ENCODE measurements at places on chromosomes 6 and 20. TPM values are rescaled to one million over a fixed set of nuclear protein-coding genes. Genes with fewer than 3 reads are reported as not detected.

Gene SLC16A10
- 5.4 TPM for total RNA-seq

Gene HTR1E
- total RNA-seq, result not detected

Gene PPIL1
- 24.7 TPM for total RNA-seq

Gene BTNL2
- total RNA-seq, result not detected

Gene C20orf96
- 6.1 TPM for total RNA-seq

DNA sequence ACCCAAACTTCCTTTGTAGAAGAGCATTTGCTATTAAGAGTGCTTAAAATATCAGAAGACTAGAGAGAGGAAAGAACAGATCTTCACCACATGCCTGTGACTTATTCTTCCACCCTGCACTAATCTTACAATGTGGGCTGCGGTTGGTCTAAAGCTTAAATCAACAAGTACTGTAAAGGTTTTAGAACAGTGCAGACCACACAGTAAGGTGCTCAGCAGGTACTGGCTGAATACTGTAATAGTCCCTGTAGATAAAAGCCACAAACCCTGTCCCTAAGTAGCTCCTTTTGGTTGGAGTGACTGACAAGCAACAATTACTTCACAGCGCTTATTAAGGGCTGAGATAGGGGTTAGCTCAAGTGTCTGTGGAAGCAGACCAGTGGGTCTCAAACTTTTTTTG is 972 bp upstream of the PHF3 start:
- DNase-seq, result no peak

DNA sequence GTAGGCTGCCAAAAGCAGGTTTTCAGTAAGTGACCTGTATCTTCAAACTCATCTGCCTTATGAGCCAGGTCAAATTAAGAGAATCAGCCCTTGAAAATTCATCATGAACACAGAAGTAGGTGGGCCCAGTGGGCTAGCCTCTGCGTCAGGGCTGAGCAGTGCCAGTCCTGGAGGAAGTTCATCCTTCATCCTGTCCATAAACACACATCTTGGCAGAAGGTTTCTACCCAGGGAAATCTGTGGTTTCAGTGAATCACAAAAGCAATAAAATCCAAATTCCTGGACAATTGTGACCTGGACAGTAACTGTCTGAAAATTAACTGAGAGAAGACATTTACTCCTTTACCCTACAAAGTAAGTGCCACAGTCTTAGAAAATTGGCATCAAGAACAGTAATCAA is 72.4 kb downstream of the ATG5 start:
- no peak for DNase-seq

DNA sequence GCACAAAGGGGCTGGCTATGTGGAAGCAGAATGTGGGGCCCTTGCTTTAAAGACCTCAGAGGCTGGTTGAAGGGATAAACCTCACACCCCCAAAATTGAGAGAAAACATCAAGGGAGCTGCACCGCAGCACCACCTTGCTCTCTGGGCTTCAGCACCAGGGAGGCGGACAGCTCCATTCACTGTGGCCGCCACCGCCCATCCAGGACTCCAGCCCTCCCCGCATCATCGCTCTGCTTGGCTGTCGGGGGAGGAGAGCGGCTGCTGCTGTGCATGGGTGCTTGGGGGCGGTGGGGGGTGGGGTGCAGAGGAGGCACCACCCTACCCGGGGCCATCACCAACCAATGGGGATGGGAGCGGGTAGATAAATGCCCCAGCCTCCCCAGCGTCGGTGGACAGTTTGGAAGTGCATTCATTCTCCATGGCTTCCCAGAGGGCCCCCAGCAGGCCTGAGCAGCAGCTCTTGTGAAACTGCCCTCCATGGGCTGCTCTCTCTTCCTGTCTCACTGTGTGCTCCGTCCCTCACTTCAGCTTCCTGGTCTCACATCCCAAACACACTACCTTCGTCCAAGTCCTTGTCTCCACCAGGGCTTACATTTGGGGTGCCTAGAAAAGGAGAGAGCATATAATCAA is 75.7 kb upstream of the BHLHE23 start:
- no peak for DNase-seq

GRCh38 chr20:10352934-10353824 is 80.8 kb downstream of the MKKS start:
- DNase-seq, result no peak

GRCh38 chr6:9901376-9901775 is 513.5 kb downstream of the TFAP2A start:
- DNase-seq, result no peak

DNA sequence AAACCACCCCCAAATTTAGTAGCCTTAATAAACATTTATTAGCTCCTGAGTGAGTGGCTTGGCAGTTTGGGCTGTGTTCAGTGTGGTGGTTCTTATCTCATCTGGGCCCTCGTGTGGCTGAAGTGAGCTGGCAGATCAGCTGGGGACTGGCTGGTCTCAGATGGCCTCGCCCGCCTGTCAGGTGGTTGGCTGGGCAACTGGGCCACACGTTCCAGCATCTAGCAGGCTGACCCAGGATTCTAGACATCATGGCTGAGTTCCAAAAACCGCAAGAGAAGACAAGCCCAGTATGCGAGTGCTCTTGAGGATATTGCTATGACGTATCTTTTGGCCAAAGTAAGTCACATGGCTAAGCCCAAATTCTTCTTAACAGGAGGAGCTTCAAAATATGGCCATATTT is 28.9 kb downstream of the EIF2S2 start:
- DNase-seq, result peak; percentile 74

DNA sequence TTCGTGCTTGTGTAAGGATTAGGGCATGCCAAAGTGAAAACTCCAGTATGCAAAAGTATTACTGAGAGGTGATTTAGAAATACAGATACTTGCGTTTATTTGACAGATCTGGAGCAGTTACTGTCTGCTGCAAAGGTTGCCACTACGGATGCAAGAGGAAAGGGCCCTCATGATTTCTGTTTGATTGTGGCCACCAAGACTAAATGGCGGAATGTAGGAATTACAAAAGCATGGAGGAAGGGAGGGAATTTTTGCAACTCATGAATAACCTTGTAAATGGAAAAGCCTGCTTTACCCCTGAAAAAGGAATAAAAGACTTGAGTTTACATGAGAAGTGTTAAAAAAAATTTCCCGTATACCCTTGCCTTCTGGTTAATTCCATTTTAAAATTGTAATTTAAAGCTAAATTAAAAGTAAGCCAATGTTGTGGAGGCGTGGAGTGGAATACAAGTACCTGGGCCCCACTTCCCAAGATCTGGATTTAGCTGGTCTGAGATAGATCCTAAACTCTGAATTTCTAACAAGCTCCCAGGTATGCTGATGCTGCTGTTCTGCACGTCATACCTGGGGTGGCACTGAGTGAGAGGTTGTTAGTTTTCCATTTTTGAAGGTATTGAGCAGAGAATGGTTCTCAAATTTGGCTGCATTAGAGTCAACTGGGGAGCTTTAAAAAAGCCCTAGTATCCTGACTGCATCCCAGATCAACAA is 56.6 kb upstream of the NKX2-2 start:
- no peak for DNase-seq

DNA sequence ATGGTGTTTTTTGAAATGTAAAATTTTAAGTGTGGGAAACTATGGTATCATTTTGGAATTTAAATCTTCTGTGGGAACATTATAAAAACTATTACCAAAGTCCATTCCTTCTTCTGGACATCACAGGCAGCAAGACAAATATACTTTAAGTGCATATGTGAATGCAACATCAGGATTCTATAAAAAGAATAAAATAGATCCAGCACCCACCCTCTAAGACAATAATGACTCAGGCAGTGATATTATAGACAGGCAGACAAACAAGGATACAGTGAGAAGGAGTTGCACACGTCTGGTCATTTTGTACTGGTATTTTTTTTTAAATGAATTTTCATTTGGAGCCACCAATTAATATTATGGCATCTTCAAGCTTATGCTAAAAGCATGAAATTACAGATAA is 21.1 kb upstream of the NEDD9 start:
- DNase-seq, result no peak

DNA sequence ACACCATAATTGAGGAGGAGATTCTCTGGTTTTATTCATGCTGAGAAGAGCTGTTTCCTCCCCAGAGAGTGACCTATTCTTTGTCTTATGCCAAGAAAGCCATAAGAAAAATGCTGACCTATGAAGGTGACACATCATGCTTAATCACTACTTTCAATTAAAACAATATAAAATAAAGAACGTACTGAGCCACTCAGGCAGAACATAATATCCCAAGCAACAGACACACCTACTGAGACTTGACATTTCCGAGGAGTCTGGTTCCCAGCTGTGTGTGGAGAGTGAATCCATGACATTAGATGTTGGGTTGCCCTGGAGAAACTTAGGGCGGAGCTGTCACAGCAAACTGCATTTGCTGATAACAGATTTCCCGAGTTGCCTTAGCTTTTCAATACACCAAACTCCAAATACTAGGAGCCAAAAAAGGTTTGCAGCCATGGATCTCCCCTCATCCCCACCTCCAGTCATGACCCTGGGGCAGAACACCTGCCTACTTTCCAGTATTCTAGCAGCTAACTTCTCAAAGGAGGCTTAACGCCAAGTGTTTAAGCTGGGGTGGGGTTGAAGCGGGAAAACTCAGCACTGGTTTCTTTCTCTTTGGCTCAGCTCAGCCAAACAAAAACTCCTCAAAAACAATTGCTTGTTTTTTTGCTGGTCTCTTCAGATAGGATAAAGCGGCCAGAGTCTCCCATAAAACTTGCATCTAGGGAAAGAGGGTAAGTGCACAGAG is 92.2 kb downstream of the BACH2 start:
- DNase-seq, result no peak

DNA sequence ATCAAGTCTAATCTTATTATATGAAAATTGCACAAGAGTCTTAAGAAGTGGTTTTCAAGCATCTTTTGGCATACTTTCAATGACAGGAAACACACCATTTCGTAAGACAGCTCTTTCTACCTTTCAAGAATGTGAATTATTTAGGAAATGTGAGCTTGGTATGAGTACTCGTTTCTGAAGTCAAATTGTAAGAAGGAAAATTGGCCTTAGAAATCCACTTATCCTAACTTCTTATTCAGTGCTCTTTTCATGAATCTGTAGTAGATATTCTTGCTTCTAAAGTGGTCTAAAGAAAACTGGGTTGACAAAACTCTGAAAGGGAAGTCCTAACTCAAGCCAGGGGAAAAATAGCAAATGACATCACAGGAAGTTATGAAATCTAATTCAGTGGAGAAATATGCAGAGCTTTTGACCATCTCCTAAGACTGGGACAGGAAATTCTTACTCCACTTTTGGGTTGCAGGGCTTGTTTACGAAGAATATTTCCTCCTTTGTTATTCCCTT is 38.5 kb upstream of the OGFRL1 start:
- no peak for DNase-seq

GRCh38 chr6:107235007-107235406 is 119.7 kb upstream of the BEND3 start:
- no peak for DNase-seq

DNA sequence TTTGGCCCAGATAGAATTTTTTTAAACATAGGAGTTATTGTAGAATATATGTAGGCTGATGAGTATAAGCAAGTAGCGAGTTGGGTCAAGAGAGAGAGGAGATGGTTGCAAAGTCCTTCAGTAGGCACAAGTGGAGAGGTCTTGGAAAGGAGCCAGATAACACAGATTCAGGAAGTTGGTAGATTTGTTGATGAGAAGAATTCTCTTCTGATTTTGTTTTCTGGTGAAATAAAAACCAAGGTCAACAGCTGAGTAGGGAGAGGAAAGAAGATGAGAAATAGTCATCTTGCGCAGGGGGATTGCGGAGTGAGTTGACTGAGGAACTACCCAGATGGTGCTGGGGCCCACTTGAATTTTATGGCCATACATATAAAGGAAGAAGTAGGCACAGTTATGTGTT is 17.4 kb upstream of the CD83 start:
- no peak for DNase-seq

DNA sequence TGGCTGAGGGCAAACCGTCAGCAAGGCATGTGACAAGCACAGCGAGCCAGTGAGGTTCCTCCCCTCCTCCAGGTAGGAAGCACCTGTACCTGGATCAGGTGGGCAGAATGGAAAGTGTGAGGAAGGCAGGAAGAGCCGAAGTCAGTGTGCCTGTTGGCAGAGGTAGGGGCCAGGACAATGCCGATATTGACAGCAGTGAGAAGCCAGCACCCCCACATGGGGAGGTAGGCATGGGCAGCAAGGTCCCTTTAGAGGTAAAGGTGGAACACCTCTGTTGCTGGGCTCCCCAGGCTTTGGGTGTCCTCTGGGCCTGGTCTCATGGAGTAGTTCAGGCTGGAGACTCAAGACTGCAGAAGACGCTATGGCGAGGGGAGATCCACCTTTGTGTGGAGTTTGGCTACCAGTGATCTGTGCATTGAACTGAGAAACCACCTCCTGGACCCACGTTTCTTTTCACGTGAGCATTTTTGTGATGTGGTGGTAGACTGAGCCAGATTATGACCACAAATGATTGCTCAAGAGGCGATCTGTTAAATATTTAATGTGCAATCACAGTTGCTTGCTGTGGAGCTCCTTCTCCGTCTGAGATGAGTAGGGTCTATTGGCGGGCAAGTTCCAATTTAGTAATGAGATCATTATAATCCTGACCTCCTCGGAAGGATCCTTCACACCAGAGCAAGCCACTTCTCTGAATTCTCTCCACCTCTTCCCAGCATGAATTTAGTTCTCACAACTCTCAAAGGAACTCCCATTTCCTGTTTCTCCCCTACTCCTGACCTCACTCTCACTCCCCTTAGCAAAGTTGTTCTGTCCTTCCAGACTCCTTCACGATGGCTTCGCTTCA is 174.8 kb downstream of the CDH26 start:
- no peak for DNase-seq

DNA sequence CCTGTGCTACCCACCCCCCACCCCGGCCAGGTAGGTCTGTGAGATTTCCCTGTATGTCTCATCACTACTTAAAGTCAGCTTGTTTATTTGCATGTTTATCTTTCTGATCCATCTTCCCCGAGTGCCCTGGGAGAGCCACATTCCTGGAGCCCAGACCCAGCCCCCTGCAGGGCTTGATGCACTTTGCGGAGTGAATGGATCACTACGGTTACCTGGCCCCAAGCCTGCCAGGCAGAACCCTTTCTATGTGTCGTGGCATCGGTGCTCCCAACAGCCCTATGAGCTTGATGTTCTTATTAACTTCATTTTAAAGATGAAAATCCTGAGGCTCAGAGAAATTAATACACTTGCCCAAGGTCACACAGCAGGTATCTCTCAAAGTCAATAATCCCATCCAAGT is 13.6 kb upstream of the SLCO4A1 start:
- peak; percentile 60 for DNase-seq

- no peak for DNase-seq
Measured at GRCh38 chr6:24719125-24719971, at the start of gene C6orf62. C6orf62 (minus strand) TSS chr6:24719154; CDS start chr6:24718668, 486 bp downstream.

Measured in breast epithelium (tissue), 4 donors.